ENCODE measurements at places on chromosomes 6 and 20.

- DNase-seq, result no peak
These were observed 11.4 kb downstream of the SYNGAP1 start for GRCh38 chr6:33430991-33431879.

- no peak for DNase-seq
These were observed 1.3 kb upstream of the CARMIL1 start for GRCh38 chr6:25277857-25278256.

GRCh38 chr6:71965404-71965803, 79.1 kb downstream of the RIMS1 start:
- no peak for DNase-seq

- DNase-seq, result no peak
These were observed 29.5 kb upstream of the FBXO9 start for GRCh38 chr6:53035549-53036213.

GRCh38 chr6:138410972-138411880, 7.2 kb downstream of the HEBP2 start:
- DNase-seq, result no peak

DNA sequence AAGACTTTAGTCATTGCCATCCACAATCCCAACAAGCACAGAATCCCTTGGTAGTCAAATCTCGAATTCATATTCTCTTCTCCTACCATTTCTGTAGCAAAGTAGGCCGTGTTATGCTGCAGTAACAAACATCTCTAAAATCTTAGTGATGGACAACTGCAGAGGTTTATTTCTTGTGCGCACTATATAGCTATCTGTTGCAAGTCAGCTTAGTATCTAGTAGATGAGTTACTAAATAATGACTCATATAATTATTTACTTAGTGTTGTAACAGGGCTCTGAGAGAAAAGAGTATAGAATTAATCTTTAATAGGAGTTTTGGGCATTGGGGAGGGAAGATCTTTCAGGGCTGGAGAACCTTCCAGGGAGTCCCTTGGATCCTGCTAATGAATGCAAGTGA, 73.3 kb downstream of the CAP2 start:
- DNase-seq, result no peak

DNA sequence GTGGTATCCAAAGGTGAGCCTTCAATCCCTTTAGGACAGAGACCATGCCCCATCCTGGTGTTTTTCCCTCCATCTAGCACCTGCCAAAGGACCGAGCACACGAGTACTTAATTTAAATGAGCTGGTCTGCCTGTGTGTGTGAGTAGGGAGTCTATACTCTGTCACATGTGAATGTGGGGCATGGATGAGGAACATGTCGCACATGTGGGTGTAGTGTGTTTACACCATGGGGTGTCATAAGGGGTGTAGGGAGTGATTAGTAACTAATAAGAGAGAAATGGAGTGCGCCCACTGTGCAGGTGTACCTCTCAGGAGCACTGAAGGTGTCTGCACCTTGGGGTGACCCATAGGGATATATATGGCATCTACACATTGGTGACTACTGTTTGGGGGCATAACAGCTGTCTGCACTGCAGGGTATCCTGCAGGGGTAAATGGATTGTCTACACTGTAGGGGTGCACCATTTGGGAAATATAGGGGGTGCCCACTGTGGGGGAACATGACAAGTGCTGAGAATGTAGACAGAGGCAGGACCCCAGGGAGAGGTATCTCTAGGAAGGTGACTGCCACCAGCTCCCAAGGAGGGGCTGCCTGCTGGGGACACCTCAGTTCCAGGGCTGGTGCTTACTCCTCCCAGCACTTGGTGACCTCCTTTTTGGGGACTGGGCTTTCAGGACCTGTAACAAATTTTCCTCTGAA, 53.5 kb downstream of the EBF4 start:
- peak; percentile 43 for DNase-seq

GRCh38 chr6:161233986-161234661, 39.7 kb downstream of the AGPAT4 start:
- no peak for DNase-seq

GRCh38 chr20:13212750-13213149, 8.3 kb upstream of the ISM1 start:
- DNase-seq, result no peak

- DNase-seq, result no peak
These were observed 87.9 kb downstream of the MMS22L start for GRCh38 chr6:97195117-97195516.

- DNase-seq, result no peak
These were observed 163.7 kb upstream of the THEMIS start for GRCh38 chr6:128064540-128064895.

- DNase-seq, result no peak
These were observed 40.3 kb downstream of the MTHFD1L start for GRCh38 chr6:150905769-150906168.

GRCh38 chr6:116461932-116462885, 1.0 kb downstream of the CALHM6 start:
- DNase-seq, result no peak

GRCh38 chr6:163427498-163428254, 13.2 kb downstream of the QKI start:
- no peak for DNase-seq

DNA sequence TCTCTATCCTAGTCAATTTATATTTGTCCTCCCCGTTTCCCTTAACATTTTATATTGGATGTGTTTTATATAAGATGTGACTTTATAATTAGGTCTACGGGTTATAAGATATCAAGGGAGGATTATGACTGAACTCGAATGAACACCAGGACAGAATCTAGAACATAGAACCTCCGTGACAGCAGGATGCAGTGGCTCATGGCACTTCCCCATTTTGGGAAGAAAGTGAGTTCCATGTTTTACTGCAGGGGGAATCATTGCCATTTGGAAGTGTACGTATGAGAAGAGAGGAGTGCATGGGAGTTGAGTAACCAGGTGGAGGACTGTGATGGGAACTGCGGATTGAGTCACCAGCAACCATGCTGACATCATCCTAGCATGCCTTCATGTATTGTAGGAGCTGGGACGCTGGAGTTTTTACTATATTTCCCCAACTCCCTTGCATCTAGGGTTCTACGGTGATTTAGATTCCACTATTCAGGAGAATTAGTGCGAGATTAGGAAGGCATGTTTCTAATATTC, 56.1 kb upstream of the FOXC1 start:
- no peak for DNase-seq

DNA sequence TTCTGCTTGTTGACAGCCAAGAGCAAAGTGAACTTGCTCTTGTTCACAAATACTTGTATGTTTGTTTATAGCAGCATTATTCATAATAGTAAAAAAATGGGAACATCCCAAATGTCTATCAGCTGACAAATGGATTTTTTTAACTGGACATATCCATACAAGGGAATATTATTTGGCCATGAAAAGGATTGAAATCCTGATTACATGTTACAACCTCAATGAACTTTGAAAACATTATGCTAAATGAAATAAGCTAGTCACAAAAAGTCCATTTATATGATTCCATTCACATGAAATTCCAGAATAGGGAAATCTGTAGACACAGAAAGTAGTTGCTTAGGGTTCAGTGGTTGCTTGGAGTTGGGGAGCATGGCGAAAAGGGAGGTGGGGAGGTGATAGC, 28.4 kb upstream of the BAG2 start:
- no peak for DNase-seq

GRCh38 chr6:155505608-155505989, 50.0 kb upstream of the NOX3 start:
- DNase-seq, result no peak

- DNase-seq, result no peak
These were observed 73.7 kb downstream of the DTNBP1 start for GRCh38 chr6:15588971-15589634.

GRCh38 chr6:39389484-39389767, 66.9 kb upstream of the KCNK16 start:
- no peak for DNase-seq

- no peak for DNase-seq
These were observed 131.9 kb upstream of the BTN3A2 start for GRCh38 chr6:26232940-26233648.

DNA sequence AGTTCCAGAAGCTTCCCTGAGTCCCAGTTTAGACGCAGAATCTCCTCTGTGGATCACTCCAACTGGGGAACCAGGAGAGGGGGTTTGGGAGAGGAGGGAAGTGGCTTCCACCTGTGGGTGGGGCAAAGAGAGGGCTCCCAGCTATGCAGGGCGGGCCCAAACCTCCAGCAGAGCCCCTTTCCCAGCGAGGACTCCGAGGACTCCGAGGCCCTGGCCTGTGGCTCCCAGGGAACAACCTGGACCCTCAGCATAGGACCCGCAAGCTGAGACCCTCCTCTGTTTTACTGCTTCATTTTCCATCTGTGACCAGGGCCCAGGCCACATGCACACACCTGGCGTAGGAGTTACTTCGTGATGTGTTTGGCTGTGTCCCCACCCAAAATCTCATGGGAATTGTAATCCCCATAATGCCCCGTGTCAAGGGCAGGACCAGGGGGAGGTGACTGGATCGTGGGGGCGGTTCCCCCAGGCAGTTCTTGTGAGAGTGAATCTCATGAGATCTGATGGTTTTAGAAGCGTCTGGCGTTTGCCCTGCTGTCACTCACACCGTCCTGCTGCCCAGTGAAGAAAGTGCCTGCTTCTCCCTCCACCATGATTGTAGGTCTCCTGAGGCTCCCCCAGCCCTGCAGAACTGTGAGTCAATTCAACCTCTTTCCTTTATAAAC, 27.9 kb downstream of the NTSR1 start:
- DNase-seq, result no peak

- no peak for DNase-seq
These were observed 14.8 kb downstream of the GJA1 start for GRCh38 chr6:121450242-121450641.

DNA sequence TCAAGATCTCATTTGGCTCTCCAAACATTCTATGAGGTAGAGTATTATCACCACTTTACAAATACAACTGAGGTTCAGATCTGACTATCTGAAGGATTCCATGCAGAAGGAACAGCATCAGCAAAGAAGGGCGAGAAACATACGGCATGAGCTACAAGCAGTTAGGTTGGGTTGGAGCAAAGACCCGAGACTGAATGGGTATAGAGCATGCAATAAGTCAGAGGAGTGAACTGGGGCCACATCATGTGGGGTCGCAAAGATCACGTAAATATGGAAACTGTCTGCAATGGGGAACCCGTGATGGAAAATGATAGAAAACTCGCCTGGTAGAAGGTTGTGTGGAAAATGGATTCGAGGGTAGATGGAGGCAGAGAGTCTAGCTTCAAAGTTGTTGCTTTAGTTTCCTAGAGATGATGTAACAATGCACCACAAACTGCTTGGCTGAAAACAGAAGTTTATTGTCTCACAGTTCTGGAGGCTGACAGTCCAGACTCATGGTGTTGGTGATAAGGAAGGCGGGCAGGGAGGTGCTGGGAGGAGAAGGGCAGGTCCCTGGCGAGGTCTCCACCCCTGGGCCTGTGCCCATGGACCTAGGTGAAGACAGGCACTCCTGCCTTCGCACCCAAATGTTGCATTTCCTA, 44.3 kb upstream of the BCLAF1 start:
- DNase-seq, result no peak

- DNase-seq, result no peak
These were observed 134.2 kb downstream of the CARMIL1 start for GRCh38 chr6:25413207-25413905.

DNA sequence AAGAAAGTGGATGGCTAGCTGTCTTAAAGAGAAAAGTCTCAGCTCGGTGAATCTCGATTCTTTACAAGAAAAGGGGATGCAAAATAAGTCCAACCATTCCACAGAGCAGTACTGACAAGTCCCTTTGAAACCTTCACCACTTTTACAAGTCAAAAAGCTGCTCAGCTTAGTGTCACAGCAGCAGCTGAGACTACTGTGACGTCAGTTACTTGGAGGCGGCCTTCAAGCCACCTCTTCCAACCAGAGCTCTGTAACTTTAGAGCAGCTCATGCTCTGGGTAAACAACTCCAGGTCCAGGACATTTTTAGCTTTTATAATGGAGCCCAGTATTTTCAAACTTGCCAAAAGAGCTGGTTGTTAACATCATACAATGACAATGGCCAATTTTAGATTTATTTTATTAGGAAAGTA, at the start of gene KIAA0408:
TSS of gene KIAA0408 (minus strand) at position 159 of the 411 bp plus-strand sequence. CDS start 5,408 bp downstream, outside the sequence.
- DNase-seq, result no peak

- DNase-seq, result peak; percentile 34
These were observed 23.9 kb upstream of the RALGAPA2 start for GRCh38 chr20:20736303-20736702.

DNA sequence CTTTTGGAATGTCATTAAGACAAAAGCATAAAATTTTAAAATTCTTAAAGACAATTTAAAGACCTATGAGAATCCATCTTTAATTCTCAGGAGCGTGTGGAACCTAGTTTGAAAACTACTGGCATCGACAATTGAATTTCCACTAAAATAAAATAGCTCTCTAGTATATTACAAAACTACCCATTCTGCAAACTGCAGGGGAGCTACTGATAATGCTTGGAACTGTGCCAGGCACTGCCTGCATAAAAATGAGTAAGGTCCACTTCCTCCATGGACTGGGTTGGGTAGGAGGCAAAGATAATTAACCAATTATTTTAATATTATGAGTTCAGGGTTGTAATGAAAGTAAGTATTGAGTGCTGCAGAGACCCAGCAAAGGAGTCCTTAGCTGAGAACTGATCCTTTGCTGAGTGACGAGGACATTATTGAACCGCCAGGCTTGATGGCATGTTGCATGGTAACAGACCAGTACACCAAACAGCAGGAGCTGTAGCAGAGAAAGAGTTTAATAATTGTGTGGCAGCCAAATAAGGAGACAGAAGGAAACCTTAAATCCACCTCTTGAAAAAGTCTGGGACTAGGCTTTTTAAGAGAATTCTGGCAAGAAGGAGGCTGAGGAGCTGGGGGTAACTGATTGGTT, 261.3 kb downstream of the ESR1 start:
- no peak for DNase-seq

GRCh38 chr6:111114482-111114881, 27.2 kb downstream of the SLC16A10 start:
- no peak for DNase-seq

- DNase-seq, result no peak
These were observed 4.6 kb upstream of the PREX1 start for GRCh38 chr20:48832405-48832730.

- DNase-seq, result peak; percentile 37
These were observed 33.2 kb downstream of the BFSP1 start for GRCh38 chr20:17497821-17498580.

DNA sequence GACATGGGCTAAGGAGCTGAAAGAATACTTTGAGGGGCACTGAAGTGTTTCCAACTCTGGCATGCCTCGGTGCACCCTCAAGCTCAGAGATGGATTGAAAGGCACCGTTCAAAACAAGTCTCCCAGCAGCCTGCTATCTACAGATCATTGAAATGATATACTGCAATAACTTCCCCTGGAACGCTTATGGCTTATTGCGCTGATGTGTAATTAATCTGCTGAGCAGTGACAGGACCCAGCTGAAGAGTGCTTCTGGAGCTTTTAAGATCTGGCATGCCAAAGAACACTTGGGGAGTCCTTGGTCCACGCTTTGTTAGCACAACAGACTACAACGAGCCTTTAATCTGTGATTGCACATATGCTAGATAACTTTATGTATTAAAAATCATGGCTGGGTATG, 708.2 kb downstream of the PRKN start:
- no peak for DNase-seq

GRCh38 chr20:34242879-34243278, 1.7 kb downstream of the ASIP start:
- DNase-seq, result no peak

DNA sequence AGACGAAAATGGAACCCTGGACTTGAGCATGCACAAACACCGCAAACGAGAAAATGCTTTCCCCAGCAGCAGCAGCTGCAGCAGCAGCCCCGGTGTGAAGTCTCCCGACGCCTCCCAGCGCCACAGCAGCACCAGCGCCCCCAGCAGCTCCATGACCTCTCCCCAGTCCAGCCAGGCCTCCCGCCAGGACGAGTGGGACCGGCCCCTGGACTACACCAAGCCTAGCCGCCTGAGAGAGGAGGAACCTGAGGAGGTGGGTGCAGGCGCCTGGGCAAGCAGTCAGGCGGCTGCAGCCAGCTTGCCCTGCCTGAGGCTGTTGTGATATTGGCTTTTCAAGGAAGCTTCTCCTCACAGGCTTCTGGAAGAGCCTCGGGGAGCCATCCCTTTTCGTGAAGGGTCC, 35.8 kb upstream of the PCMTD2 start:
- DNase-seq, result no peak
